ENCODE measurements at places on chromosomes 7 and 10.

DNA sequence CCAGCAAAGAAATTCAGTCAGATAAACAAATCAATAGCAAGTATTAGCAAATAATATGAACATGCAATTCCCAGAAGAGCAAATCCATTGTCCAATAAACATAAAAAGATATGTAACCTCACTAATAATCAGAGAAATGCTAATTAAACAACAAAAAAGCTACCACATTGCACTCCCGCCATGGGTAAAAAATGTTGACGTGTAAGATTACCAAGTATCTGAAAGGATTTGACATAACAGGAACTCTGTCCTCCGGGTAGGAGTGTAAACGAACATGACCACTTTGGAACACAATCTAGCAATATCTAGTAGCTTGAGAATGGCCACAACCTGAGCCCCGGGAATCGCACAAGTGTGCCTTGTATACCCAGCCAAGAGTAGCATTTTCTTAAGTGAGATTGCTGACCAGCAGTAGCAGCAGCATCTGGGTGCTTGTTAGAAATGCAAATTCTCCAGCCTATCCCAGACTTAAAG lies 31.6 kb downstream of the DYDC1 start:
- DNase-seq: no peak

DNA sequence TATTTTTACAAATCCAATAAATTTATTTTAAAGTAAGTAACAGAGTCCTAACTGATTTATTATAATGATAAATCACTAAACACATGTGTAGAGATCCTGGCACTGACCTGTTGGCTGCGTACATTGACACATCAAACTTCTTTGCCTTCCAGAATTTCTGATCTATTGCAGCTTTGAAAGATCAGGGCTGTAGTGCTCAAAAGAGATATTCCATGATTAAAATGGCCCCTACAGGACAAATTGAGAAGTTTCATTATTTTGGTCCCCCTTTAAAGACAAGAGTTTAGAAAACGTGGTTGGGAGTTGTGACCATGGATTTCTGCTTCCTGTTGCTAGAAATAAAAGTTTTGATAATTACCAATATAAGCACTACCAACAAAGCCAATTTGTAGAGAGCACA lies 87.7 kb upstream of the PDK4 start:
- no peak for DNase-seq

DNA sequence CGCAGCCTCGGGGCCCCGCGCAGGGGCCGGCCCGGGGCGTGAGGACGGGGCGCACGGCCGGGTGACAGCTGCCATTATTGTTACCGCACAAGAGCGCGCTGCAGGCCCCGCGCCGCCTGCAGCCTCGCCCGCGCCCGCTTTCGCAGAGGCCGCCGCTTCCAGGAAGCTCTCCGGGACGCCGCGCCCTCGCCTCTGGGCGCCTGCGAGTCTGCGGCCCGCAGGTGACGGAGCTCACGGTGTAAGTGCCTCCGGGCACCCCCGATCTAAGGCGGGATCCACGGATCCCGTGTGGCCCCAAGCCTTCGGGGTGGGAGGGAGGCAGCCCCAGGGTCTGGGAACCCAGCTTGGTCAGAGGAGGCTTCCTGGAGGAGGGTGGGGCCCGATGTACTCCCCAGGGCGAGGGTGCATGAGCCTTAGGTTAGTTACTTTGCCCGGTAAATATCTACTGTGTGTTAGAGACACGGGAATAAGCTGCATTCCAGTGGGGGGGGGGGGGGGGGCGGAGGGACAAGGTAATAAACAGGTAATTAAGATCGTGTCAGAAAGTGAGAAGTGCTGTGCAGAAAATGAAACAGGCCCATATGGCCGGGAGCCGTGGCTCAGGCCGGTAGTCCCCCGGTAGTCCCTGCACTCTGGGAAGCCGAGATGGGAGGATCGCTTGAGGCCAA lies 638 bp downstream of the IQCE start:
- no peak for DNase-seq

DNA sequence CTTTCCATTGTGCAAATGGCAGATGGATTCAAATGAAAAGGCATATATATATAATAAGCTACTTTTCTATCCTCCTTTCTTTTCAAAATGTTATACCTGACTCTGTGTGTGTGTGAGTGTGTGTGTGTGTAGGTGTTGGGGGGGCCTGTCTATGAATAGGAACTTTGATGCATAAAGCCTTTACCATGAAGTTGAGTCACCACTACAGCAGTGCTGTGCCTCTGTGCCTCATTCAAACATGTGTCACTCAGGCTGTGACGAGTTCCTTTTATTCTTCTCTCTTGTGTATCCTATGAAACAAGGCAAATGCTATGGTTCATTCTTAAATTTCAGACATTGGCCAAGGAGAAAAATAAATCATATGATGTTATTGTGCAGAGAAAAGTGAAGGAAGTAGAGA lies 52.7 kb upstream of the DKK1 start:
- no peak for DNase-seq

DNA sequence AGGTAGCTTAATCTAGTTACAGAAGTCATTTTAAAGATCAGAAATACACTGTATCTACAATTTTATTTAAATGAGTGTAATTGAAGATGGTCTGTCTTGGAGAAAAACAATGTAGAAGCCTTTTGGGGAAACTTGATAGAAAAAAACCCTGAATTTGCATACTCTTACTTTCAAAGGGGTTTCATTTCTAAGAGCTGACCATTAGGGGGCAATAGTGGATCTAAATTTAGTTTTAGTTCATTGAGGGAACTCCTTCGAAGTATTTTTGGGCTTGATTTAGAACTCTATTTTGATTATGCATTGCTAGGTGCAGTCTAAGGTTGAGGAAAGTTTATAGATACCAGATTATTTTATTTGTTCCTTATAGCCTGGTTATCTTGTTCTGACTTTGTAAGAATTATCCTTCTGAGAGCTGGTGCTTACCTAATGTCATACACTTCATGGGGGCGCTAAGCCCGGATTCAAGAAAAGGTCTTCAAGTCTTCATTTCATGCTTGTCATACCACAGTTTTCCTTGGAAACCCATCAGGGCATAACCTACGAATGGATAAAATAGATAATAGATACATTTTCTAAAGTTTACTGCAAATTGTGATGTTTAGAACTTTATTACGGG lies 69.1 kb upstream of the MXI1 start:
- no peak for DNase-seq

- DNase-seq: no peak
Observed at GRCh38 chr7:100895956-100896731, 456 bp upstream of the ACHE start.

DNA sequence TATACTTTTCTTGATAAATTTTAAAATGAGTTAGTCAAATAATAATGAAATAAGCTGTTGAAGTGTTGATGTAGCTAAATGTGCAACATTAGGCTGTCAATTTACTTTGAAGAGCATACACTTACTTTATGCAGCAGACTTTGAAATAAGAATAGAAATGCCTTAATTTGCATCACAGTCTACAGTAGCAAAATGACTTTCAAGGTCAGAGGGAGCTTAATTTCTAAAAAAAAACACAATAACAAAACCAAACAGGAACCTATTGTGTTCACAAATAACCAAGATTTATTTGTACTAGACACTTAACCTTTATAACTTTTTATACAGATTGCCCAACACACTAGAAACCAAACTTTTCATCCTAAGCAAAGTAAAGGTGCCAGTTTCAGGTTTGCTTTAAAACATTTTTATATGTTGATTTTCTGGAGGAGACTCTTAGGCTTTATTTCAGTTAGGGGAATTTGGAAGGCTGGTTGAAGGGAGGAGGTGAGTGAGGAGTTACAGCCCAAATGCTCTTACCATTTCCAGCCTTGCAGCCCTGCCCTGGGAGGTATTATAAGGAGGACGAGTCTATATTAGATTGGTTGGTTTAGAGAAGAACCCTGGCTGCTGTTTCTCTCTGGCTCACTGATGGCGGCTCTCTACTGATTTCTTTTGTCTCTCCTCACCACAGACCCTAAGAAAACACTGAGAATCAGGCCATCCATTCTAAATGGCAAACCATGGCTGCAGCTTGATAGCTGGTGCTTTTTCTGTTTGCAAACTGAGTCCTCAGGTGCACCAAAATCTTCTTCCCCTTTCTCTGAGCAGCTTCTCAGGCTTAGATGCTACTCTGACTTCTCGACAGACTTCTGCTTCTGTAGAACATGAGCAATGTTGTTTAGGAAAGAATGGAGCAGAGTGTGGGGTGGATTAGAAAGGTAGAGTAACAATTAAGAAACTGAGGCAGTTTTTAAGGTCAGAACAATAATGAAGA lies 55.2 kb upstream of the RPA3 start:
- DNase-seq: no peak

DNA sequence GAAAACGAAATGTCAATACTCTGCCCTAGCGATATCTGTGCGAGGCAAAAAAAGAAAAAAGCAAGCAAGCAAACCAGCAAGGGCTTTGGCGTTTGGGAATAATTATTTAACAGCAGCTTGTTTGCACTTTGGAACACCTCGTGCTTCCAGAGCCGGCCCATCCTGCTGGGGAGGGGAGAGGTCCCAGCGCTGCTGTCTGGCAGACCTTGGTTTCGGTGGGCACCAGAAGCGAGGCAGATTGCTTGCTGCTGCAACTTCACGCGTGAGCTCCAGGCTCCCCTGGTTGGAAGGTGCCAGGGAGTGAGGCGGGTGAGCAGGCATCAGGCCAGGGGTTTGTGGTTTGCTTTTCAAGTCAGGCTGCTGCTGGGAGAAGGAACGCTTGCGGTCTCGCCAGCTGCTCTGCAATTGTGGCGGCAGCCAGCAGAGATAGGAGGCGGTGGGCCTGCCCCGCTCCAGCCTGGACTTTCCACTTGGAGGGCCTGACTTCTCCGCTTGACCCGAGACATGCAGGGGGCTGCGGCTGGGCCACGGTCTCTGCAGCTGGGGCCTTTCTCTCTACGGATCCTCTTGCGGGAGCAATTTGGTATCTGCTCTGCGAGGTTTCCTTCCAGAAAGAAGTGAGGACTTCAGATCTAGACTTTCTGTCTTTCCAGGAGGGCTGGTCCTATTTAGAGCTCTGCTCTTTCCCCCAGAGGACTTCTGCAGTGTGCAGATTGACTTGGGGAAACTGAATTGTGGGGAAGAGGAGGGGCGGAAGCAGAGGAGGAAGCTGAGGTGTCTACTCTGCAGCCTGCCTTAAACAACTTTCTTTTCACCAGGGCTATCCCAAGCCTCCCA lies 131.4 kb downstream of the PRPF18 start:
- DNase-seq: peak; percentile 83
